ENCODE measurements at places on chromosomes 3 and 15. TPM values are rescaled to one million over a fixed set of nuclear protein-coding genes. Genes with fewer than 3 reads are reported as not detected.

The ITIH1 gene
- 0.69 TPM for total RNA-seq

The LRRC34 gene
- 6.0 TPM for total RNA-seq

The SAXO2 gene
- total RNA-seq: 3.8 TPM

The KAT2B gene
- 2.0 TPM for total RNA-seq

The NISCH gene
- total RNA-seq: 85.0 TPM

The ALDH1A2 gene
- total RNA-seq: 1.3 TPM

The WDR72 gene
- 8.7 TPM for total RNA-seq

The MEX3B gene
- total RNA-seq: 8.8 TPM

The NANOGP8 gene
- total RNA-seq: 2.1 TPM

The AGTR1 gene
- 0.13 TPM for total RNA-seq

The TRH gene
- 0.16 TPM for total RNA-seq

The PPP2R3A gene
- 12.9 TPM for total RNA-seq

The PRTG gene
- total RNA-seq: 3.6 TPM

The KPNA4 gene
- total RNA-seq: 52.2 TPM

The WNT5A gene
- 5.4 TPM for total RNA-seq

The PLA1A gene
- total RNA-seq: not detected

The TGM5 gene
- total RNA-seq: not detected

The CA12 gene
- 2.8 TPM for total RNA-seq

The MYH15 gene
- total RNA-seq: 0.09 TPM

The RAB6B gene
- 14.9 TPM for total RNA-seq

The BBX gene
- 45.0 TPM for total RNA-seq

The GP5 gene
- total RNA-seq: 0.16 TPM

The DNAH12 gene
- total RNA-seq: not detected

The CEP97 gene
- 12.3 TPM for total RNA-seq

The CLRN1 gene
- not detected for total RNA-seq

The CDCP1 gene
- 14.6 TPM for total RNA-seq

Data from WTC11 (cell line).